SK-N-SH (cell line): ENCODE measurements at places on chromosomes 5 and 9. TPM values are rescaled to one million over a fixed set of nuclear protein-coding genes. Genes with fewer than 3 reads are reported as not detected.

- DNase-seq: no peak
These were observed 43.6 kb upstream of the CLK4 start for GRCh38 chr5:178670351-178670885.

- DNase-seq: no peak
These were observed 295.8 kb upstream of the SGCD start for GRCh38 chr5:156031181-156031580.

DNA sequence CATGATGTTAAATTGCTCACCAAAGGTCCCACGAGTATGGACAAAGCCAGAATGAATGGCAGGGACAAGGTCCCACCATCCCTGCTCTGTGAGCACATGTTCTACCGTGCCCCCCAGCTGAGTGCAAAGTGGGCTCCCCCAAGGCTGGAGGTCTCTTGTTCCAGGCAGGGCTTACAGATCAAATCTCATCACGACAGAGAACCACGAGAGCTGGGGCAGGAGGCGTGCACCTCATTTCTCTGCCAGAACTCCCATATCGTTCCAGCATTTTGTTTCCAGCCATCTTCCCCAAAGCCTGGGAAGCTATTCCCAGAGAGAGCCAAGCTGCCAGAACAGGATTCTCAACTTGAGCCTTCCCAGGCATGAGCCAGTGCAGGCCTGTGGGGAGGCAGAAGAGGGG lies 108.5 kb downstream of the ZNF354C start:
- no peak for DNase-seq

GM2A gene
- polyA plus RNA-seq: 8.0 and 10.2 TPM in 2 replicates
